ENCODE measurements at places on chromosomes 13 and 19.
A peak's percentile ranks its signal among the peaks of the same experiment; 100 is the strongest.

- DNase-seq: no peak
Observed at GRCh38 chr19:18607226-18608101, 865 bp upstream of the CRLF1 start.

DNA sequence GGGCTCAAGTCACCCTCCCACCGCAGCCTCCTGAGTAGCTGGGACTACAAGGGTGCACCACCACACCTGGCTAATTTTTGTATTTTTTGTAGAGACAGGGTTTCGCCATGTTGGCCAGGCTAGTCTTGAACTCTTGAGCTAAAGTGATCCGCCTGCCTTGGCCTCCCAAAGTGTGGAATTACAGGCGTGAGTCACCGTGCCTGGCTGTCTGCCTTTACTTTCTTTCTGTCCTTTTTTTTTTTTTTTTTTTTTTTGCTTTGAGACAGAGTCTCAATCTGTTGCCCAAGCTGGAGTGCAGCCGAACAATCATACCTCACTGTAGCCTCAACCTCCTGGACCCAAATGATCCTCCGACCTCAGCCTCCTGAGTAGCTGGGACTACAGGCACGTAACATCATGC lies 25.0 kb upstream of the OR1M1 start:
- no peak for DNase-seq

DNA sequence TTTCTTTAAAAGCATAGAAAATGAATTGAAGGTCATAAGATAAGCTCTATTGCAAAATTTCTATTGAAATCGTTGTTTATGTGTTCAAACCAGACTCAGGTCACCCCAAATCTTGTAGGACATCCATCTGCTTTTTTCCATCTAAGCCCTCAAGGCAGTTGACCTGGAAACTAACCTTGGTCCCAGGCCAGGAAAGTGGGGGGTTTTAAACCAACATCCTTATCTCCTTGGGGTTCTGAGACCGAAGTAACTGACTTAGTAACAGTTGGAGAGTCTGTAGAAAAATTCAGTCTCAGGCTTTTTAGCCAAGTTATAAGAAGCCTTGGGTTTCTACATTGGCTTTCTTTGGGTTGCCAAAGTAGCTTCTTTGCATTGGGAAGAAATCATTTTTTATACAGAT lies 23.4 kb downstream of the ZNF507 start:
- DNase-seq: no peak

DNA sequence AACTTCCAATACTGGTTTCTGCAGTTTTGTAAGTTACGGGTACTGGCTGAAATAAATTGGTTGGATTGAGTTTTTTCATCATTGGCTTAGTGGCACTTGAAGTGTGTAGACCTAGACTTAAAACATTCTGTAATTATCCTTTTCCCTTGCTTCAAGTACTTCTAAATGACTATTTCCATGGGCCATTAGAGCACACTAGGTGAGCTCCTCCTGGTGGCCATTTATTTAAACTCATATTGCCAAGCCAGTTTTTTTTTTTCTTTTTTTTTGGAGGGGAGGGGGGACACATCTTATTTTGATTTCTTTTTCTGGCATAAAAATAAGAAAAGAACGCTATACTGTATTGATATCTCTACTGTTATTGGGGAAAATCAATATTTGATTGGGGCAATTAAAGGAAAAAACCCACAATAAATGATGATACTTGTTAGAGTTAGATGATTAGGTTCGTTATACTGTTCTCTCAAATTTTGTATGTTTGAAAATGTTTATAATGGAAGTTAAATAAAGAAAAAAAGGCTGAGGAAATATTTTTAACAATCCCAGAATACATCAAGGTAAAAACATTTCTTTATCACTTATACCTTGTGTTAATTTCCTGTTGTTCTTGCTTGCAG lies 82.9 kb downstream of the PDS5B start:
- no peak for DNase-seq

DNA sequence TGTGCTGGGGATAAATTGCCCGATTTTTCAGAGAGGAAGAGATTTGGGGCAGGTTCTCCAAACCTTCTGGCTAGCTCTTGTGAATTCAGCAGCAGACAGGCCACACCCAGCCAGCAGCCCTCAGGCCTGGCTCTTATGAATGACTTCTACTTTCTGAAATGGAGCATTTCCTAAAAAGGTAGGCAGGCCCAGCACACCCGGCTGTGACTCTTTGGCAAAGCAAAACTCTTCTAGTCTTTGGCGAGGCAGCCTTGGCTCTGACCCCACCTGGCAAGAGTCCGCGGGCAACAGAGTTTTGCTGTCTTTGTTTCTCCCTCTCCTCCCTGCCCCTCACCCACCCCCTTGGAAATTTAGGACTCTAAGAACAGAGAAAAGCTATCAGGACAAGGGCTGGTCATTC lies 221.2 kb downstream of the ZNF536 start:
- no peak for DNase-seq

DNA sequence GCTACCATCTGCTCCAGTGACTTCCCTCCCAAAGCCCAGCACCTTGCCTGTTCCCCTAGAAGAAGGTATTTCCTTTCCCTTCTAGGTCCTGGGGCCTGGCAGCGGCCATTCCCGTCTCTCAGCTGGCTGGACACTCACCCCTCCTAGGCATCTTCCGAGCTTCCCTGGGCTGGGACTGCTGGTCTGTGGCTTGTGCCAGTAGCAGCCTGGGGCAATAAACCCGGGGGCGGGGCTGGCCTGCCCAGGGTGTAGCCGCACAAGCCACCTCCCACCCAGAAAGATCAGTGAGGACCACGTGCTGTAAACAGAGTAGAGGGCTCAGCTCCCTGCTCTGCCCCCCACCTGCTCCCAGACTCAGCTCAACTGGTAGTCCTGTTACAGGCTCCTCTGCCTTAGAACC lies 15.0 kb downstream of the LIPE start:
- no peak for DNase-seq

- DNase-seq: peak; percentile 7
Observed at GRCh38 chr13:19818223-19818842, 35.6 kb upstream of the PSPC1 start.

DNA sequence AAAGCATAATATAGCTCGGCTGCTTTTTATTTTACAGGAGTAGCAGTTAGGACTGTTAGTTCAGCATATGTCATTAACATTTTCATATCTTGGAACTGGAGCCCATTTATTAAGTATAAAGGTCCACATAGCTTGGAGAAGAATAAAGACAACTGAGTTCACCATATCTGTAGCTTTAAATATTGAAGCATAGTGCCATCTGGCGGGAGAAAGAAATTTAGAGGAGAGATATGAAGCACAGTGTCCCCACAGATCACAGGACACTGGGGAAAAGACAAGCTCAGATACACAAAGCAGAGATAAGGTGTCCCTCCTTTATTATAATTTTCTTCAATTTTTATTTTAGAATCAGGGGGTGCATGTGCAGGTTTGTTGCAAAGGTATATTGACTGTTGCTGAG lies 104.7 kb upstream of the FREM2 start:
- no peak for DNase-seq

GRCh38 chr13:110121422-110122083 lies 185.4 kb downstream of the COL4A1 start:
- no peak for DNase-seq

DNA sequence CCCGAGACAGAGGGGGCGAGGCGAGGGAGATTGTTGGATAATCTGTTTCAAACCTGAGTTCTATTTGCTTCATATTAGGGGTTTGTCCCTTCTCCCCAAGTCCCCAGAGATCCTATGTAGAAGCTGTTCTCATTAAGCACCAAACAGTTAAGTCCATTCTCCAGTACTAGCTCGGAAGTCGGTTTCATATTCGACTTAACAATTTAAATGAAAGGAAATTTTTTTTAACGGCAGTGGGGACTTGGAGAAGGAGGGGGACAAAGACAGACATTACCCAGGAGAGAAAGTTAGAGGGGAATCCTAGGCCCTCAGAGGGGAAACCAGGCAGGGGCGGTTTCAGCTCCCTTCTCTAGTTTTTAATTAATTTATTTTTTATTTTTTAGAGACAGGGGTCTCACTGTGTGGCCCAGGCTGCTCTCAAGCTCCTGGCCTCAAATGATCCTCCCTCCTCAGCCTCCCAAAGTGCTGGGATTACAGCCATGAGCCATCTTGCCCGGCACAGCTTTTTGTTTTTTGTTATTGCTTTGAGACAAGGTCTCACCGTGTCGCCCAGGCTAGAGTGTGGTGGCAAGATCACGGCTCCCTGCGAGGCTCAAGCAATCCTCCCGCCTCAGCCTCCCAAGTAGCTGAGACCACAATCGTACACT lies 13.7 kb upstream of the TLE2 start:
- DNase-seq: no peak

GRCh38 chr13:71967990-71968389 lies 101.0 kb upstream of the DACH1 start:
- DNase-seq: no peak

DNA sequence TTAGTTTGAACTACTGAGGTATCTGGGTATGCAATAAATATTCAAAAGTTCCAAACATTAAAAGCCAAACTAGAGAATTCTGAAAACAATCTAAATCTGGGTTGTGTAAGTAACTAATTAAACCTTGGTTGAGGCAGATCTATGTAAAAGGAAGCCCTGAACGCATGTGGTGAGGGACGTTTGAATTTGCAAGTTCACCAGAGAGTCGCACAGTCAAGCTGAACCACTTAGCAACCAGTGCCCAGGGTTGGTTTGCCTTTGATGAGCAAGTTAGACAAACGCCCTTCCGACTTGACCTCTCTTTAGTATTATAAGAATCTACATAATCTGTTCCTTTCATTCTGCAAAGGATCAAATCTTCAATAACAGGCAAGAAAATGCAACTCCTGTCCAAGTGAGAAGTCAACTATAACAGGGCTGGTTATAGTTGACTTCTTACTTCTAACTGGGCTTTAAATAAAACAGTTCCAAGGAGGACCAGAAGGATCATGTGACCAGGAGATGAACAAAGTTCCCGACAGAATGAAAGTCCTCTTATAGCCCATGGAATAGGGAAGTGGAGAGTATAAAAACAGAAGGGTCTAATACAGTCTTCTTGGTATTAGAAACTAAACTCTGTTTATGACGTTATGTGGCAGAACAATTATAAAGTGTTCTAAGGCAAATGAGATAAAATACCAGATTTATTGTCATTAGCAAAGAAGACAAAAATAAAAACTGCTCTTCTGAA lies 40.6 kb downstream of the PHF11 start:
- no peak for DNase-seq

GRCh38 chr19:49421039-49421877 lies 2.0 kb downstream of the PTH2 start:
- no peak for DNase-seq

GRCh38 chr13:103788061-103788652 lies 721.9 kb upstream of the SLC10A2 start:
- DNase-seq: no peak

DNA sequence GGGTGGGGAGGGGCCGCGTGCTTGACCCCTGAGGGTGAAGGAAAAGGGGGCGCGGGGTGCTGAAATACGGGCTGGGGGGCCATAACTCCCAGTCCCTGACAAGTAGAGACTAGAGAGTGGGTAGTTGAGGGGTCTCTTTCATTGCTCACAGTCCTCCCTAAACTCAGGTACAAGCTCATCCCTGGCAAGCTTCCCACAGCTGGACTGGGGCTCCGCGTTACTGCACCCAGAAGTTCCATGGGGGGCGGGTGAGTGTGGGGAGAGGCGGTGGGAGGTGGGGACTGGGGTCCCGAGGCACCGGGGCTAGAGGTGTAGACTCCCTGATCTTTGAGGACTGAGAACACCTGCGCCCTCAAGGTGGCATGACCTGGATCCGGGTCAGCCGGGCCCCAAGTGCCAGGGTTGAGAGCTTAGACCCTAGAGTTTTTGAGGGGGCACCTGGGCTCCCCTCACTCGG lies 1.3 kb downstream of the ETV2 start:
- DNase-seq: no peak

GRCh38 chr19:44303976-44304568 lies 753 bp downstream of the ZNF235 start:
- no peak for DNase-seq

- DNase-seq: no peak
Observed at GRCh38 chr19:45137179-45137761, 23.5 kb downstream of the NKPD1 start.

GRCh38 chr13:37049810-37050209 lies 9.7 kb downstream of the SUPT20H start:
- DNase-seq: no peak

GRCh38 chr19:53037101-53038097 lies 7.1 kb upstream of the ERVV-2 start:
- no peak for DNase-seq

GRCh38 chr13:87820241-87820640 lies 149.1 kb downstream of the SLITRK5 start:
- no peak for DNase-seq

DNA sequence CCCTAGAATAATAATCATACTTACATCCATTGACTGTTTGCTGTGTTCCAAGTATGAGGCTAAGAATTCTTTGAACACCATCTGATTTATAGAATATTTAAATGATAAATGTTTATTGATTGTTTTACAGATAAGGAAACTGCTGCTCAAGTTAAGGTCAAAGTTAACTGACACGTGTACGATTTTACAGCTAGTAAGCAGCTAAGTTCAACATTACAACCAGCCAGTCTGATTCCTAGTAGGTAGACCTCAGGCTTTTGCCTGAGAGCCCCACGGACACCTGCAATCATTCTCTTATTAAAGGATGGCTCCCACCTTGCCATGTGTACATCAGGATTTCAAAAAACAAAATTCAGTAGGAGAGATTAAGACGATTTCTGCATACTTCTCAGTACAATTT lies 141.9 kb downstream of the SPRY2 start:
- no peak for DNase-seq

DNA sequence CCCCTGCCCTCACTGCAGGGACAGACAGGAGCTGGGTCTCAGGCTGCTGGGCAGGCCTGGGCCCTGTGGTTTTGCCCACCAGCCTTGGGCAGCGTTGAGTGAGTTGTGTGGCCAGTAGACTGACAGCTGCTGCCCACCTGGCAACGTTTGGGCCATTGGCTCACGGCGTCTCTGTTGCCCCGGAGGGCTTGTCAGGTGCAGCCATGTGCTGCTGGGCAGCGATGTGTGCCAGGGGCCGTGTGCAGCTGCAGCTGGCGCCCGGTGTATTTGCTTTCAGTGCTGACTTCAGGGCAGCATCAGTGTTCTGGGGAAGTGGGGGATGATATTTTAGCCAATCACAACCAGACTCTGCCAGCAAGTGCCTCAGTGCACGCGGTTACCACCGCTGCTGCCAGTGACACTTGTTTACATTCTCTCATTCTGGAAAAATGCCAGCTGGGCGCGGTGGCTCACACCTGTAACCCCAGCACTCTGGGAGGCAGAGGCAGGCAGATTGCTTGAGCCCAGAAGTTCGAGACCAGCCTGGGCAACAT lies 10.6 kb downstream of the FZR1 start:
- no peak for DNase-seq

- peak; percentile 22 for DNase-seq
Observed at GRCh38 chr19:35718345-35719041, 690 bp downstream of the KMT2B start.

DNA sequence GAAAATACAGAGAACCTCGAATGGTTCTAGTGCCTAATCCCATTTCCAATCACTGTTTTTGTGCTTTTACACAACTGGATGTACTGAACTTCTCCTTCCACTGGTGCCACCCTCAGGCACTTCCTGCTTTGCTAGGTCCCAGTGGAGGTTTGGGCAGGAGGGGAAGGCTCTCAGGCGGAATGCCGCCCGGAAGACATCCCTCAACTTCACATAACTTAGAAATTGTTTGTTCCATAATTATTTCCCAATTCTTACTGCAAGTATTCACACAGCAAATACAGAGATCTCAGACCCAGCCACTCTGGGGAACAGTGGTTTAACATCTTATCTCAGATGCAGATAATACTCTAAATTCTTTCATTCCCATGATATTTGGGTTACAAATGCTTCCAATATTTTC lies 195.7 kb upstream of the IPO5 start:
- no peak for DNase-seq

- DNase-seq: no peak
Observed at GRCh38 chr13:44106266-44107152, 226.8 kb downstream of the LACC1 start.

- no peak for DNase-seq
Observed at GRCh38 chr13:45149964-45150363, 29.7 kb downstream of the GTF2F2 start.

Data from T-helper 17 cell (primary cell).